ENCODE measurements at places on chromosomes 7 and 10.
A peak's percentile ranks its signal among the peaks of the same experiment; 100 is the strongest.

- DNase-seq = no peak
These were observed 30.3 kb upstream of the ATXN7L1 start for GRCh38 chr7:105906695-105907094.

GRCh38 chr7:44148166-44148565, 7.0 kb upstream of the MYL7 start:
- no peak for DNase-seq

GRCh38 chr7:111593343-111593742, 31.1 kb upstream of the IMMP2L start:
- DNase-seq = no peak

GRCh38 chr10:127690176-127690835, 46.7 kb upstream of the FOXI2 start:
- DNase-seq = no peak

DNA sequence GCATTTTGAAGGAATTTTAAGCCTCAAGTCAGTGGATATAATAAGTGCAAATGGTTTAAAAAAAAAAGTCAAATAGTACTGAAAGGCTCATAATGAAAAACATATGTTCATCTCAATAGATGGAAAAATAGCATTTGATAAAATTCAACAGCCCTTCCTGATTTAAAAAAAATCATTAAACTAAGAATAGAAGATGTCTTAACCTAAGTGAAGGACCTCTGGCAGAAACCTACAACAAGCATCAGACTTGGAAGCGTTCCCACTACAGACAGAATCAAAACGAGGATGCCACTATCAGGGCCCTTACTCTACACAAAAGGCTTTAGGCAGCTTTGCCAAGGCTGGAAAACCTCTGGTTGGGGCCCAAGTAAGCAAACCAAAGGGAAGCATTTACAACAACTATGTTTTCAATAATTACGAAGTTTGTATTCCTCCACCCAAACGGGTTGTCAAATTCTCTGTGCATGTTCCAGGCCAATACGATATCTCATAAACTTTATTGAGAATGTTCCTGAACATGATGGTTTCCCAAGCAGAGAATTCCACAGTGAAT, 45.1 kb downstream of the CYTH3 start:
- DNase-seq = peak; percentile 52

- DNase-seq = no peak
These were observed 279.4 kb upstream of the HABP2 start for GRCh38 chr10:113273181-113274163.

DNA sequence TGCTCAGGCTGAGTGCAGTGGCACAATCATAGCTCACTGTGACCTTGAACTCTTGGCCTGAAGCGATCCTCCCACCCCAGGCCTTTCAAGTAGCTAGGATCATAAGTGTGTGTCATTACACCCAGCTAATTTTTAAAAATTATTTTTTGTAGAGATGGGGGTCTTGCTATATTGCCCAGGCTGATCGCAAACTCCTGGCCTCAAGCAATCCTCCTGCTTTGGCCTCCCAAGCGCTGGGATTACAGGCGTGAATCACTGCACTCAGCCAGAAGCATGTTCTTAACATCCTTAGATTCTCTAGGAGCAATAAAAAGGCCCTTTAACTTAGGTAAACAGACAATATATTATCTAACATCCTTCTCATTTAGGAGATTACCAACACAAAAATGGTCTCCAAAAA, 38.3 kb upstream of the EFCAB10 start:
- no peak for DNase-seq

DNA sequence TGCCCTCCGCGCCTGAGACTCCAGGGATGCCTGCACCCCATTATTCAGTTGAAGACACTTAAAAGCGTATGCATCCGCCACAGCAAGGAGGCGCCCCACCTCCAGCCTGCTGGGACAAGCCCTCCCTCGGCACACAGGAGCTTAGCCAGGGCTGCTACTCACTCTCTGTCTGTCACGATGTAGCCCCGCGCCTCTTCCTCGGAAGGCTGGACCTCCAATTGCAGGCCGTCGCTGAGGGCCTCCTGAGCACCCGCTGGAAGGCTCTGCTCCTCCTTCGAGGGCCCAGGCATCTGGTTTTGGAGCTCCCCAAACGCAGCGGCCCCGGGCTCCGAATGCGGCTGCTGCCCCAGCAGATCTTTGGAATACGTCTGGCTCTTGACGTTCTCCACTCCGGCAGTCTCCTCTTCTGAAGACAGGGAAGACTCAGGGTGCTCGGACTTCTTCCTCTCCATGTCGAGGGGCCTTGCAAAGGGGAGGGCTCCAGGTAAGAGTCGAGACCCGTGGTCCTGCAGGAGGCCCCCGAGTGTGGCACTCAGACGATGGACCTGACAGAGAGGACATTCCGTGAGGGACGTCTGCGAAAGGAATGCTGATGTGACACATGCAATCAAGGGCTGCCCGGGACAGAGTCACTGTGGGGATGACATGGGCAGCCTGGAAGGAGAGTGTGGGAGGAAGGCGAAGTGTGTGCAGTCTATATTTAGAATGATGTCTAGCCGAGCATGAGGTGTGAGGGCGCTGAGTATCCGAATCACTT, 453.9 kb downstream of the PTPRN2 start:
- no peak for DNase-seq

DNA sequence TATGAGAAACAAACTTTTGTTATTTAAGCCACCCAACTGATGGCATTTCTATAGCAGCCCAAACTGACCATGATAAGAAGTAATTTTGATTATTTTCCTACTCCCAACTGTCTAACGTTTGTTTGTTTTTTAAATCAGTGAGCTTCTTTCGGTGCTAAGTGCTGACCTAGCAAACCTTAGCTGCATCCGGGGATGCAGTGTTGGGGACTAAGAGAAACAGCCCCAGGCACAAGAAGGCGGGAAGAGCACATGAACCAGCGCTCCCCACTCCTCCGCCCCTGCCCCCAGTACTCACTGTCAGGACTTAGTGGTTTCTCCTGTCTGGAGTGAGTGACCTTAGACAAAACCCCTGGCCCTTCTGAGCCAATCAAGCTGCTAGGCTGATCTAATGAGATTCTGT, 168.8 kb downstream of the CALN1 start:
- DNase-seq = no peak

DNA sequence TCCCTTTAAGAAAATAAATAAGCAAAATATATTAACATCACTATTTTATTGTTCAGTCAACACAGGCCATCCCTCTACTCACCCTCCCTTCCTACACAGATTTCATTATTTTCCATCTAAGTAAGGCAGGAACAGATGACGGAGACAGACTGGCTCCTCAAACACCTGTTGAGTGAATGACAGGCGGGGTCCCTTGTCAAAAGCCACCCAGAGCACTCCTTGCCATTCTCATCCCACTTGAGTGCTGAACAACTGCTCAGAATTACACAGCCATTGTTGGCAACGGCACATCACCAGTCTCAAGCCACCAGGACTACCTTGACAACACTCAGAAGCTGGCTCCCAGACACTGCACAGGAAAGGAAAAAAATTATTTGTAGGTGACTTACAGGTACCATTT, 3.3 kb downstream of the GRB10 start:
- DNase-seq = no peak

- no peak for DNase-seq
These were observed 104.0 kb downstream of the GRM3 start for GRCh38 chr7:86747698-86748097.
